Cortex of kidney (tissue), 1 donor: ENCODE measurements at places on chromosomes 2 and 18.

GRCh38 chr18:45619062-45619825 is 4.0 kb downstream of the SLC14A2 start:
- DNase-seq = no peak

GRCh38 chr2:106147665-106148064 is 46.4 kb downstream of the UXS1 start:
- no peak for DNase-seq

DNA sequence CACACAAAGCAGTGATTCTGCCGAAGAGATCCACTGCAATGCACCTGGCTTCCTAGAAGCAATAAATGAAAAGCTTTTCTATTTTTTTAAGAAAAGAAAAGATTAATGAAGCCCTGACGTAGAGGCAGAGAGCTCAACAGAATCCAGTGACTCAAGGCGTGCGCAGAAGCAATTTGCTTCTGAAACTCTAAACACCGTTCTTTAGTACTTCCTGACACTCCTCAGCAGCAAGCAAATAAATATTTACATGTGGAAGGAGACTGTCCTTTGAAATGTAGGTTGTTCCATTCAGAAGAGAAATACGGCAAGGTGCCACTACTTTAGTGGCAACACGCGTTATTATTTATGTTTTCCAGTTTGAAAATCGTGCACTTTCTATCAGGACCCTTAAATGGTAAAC is 126.2 kb upstream of the ZNF516 start:
- DNase-seq = no peak

- no peak for DNase-seq
These were observed 11.1 kb upstream of the HNRNPLL start for GRCh38 chr2:38613849-38614213.

DNA sequence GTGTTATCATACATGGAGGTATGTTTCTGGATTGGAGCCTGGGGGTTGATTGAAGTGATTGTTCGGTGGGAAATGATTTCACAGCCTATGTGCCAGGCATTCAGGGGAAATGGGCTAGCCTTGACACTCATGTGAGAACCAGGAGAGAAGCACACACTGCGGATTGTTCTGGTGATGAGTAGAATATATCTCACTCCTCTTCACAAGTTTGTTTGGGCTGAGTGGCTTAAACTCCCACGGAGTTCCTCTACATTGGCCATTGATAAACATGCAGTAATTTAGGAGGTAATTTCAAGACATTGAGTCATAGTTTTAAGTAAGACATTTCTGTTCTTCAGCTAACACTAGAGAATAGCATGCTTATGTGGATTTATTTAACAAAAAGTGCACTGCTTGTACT is 498.9 kb upstream of the NETO1 start:
- DNase-seq = no peak

DNA sequence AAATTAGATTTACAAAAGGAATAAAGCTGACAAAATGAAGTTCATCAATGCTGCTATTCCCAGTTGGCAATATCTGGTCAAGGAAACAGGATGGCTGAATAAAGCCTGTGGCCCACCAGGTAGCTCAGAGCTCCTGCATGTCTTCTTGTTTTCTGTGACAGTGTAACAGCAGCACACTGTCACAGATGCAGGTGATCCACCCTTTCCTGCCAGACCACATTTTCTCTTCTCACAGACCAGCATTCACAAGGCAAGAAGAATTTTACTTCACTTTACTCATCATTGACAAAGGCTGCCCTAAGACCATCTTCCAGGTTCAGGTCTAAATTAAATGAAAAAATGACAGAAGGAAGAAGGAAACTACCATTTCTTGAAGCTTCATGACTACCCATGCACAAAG is 166.2 kb upstream of the MEIS1 start:
- no peak for DNase-seq

GRCh38 chr2:171688129-171688465 is 828 bp downstream of the DYNC1I2 start:
- DNase-seq = no peak

DNA sequence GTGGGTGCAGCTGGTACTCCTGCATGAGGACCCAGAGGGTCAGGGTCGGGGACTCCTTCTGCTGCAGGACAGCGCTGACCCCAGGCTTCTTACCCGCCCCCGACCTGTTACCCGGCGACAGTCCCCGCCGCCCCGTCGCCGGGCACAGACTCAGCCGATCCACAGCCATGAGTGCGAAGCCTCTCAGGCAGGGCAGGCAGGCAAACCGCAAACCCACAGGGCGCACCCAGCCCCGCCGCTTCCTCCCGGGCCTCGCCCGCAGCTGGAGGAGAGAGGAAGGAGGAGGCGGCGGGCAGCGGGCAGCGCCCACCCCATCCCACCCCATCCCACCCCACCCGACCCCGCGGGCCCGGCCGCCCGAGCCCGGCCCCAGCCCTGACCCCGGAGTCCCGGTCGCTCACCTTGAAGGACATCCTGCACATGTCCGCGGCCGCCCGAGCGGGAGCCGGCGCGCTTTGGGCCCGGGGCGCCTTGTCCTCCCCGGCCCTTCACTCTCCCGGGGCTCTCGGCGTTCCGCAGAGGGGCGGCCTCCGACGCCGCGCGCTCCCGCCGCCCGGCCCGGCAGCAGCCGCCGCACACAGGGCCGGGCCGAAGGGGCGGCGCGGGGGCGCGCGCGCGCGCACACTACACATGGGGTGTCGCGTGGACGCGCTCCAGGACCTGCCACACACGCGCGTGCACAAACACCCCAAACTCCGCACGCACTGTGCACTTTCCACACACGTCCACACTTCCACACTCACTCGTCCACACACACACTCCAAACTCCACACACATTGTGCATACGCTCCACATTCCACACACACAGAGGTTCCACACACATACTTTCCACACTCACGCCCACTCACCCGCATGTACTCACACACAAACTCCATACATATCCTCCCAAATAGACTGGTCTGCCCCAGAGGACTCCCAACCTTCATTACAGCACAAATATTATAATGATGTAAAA is at the start of gene ANKRD29:
Gene ANKRD29, minus strand, starts transcription at position 603 of the 955 bp plus-strand sequence. Its CDS starts 181 bp downstream, at position 422.
- DNase-seq = no peak

DNA sequence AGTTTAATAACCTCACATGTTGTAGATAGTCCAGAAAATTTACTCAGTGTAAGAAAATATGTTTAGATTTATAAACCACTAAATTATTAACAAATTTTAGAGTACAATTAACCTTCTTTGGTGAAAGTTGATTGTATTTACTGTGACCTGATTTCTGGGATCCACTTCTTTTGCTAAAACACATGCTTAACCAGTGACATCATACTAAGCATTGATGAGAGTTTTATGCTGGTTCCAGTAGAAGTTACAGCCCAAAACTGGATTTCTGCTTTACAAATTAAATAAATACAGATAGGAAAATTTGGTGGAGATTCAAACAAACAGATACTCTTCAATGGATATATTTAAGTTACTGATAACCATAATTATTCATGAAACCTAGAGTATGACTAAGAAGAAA is 40.9 kb downstream of the RBBP8 start:
- DNase-seq = no peak

- DNase-seq = no peak
These were observed 74.2 kb upstream of the SERTAD2 start for GRCh38 chr2:64727843-64728463.

DNA sequence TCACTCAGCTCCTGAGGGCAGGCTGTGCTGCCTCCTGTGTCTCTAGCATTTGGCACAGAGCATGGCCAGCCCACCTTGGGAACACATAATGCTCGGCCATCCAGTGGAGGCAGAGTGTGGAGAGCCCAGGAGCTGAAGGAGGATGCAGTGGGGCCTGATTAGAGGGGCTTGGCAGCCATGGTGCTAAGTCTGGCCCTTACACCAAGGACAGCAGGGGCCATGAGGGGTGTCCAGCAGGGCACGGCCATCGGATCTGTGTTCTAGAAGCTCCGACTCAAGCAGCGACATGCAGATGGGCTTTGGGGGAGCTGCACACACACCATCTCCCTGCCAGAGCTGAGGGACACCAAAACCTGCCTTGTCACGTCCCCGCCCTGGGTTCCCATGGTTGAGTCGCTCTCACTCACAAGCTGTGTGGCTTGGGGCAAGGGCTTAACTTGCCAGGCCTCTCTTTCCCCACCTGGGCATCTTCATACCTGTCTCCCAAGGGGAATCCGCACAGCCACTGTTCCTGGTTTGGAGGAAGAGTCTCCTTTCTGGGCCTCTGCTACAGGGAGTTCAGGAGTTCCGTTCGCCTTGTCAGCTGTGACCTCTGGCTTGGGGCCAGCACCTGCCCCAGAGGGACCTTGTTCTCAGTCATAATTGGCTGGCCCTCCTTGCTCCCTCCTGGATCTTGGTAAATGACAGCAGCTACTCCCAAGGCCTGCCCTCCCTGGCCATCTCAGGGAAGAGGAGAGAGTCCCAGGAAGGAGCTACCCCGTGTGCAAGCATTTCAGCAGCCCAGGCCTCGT is 1.3 kb upstream of the TOGARAM2 start:
- no peak for DNase-seq

DNA sequence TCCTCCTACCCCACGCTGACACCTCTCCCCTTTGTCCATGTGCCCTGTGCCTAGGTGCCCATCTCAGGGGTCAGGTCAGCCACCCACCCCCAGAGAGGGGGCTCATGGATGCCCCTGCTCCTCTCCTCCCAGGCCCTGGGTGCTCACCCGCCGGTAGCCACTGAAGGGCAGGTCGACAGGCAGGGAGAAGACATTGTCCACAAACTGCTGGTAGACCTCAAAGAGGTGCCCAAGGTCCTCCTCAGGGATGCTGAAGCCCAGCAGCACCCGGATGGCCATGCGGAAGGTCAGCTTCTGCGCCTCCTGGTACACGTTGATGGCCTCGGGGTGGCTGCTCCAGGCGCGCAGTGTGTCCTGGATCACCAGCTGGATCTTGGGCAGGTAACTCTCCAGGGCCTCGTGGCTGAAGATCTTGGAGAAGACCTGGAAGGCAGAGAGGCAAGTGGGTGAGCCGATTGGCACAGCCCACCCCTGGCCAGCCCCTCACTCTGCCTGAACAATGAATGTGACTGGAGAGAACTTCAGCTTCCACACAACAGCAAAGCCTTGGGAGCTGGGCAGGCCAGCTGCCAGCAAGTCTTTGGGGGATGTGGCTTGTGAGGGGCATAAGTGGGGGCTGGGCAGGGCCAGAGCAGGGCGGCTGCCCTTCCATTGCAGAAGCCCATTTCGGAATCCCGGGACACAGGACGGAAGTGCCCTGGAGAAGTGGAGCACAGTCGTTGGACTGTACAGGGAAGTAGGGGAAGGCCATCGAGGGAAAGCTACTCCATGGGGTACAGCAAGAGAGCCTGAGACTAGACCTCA is 12.5 kb downstream of the CYP26B1 start:
- no peak for DNase-seq

DNA sequence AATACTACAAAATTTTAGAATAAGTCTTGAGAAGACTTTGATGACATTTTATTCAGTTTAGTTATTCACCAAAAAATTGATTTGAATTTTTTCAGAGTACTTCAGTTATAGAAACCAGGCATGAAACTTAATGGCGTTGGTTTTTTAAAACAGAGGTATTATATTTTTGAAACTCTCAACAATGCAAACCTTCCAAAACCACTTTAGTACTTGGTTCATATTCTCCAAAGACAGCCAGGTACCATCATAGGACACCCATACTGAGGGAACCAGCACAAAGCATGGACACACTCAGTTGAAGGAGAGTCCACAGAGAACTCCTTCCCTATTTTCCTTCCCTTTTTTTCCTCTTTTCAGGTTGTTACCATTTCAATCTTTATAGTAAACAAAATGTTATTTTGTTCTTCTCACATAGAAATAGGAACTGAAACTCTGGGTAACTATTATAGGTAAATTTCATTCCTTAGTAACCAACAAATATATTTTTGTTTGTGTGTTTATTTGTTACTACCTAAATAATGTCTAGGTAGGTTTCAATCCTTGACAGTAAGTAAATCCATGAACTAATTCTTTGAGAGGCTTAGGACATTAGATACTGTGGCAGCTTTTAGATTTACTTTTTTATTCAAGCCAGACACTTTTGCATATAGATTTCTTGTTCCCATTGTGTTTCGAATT is 95.8 kb downstream of the TMEFF2 start:
- DNase-seq = no peak

DNA sequence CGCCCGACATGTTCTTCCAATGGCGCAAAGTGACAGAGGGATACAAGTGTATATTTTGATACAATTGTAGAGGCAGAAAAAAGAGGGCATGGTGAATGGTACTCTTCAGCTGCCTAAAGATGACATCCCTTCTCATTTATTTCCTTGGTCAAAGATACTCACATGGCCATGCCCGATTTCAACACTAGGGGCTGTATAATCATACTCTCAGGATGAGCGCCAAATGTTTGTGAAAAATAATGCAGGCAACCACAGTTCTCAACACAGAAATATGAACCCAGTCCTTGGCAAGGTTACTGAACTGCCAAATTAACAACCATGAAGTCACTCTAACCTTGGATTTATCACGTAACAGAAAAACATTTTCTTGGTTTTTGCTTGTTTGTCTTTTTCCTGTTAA is 204.4 kb downstream of the CCDC102B start:
- DNase-seq = no peak
